Small intestine (tissue), 16 donors: ENCODE measurements at places on chromosomes 2 and 18. TPM values are rescaled to one million over a fixed set of nuclear protein-coding genes. Genes with fewer than 3 reads are reported as not detected.

DNA sequence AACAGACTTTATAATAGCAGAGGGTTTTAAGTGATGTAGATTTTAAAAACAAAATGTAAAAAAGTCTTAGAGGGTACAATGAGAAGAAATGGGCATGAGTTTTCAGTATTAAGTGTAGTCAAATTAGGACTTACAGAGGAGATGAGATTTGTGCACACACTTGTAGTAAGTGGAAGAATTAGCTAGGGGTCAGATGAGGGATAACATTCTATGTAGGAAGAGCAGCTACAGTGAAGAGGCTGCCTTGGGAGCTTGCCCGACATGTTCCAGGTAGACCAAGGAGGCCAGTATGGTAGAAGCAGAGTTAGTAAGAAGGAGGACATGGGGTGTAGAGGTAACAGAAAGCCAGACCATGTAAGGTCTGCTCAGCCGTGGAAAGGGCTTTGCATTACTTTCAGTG, 189.2 kb upstream of the DSEL start:
- H3K27me3 ChIP-seq = no peaks in the 10 kb centered on the region
- no peak overlapping the region for H3K27ac ChIP-seq
- DNase-seq = no peak
- no peak overlapping the region for H3K4me3 ChIP-seq

DNA sequence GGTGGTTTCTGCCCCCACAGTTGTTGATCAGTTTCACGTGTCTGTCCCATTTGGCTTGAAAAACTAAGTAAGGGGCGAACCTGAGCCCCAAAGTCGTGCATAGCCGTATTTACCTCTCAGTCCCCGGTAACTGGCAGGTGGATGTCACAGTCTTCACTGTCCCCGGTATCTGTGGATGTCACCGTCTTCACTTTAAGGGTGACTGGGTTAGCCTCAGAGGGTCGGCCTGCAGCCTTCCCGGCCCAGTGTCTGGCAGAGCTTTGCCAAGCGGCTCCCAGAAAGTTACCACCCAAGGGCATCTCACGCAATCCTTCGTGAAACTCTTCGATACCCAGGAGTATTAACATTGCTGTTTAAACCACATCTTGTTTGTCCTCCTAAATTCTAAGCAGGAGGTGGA, 125.3 kb upstream of the CTDP1 start:
- H3K27ac ChIP-seq = no peak overlapping the region
- H3K36me3 ChIP-seq = no peaks in the 10 kb centered on the region
- DNase-seq = no peak
- H3K27me3 ChIP-seq = no peaks in the 10 kb centered on the region

- H3K36me3 ChIP-seq = peaks cover 9% of the 10 kb centered on the region
- H3K27ac ChIP-seq = no peak overlapping the region
- no peaks in the 10 kb centered on the region for H3K27me3 ChIP-seq
- no peak for DNase-seq
- H3K4me3 ChIP-seq = no peak overlapping the region
Observed at GRCh38 chr2:232973011-232973735, 39.9 kb downstream of the NGEF start.

DNA sequence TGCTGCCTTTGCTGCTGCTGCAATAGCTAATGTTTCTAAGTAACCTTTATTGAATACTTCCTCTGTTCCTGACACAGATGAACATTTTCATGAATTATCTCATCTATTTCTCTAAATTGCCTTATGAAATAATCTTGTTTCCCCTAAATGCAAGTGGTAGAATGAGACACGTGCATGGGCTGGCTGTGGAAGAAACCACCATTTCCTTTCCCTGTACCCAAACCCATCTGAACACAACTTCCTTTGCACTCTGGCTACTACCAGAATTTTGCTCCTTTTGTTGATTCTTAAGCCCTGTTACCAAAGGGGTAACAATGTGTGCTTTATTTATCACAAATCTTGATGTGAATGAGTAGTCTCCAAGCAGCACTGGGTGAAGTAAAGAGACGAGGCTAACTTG, 29.2 kb downstream of the AKAIN1 start:
- no peaks in the 10 kb centered on the region for H3K4me1 ChIP-seq
- no peak overlapping the region for H3K4me3 ChIP-seq
- no peak overlapping the region for H3K27ac ChIP-seq
- no peaks in the 10 kb centered on the region for H3K36me3 ChIP-seq

GRCh38 chr2:44545005-44545404, 183.3 kb downstream of the CAMKMT start:
- H3K4me3 ChIP-seq = no peak overlapping the region
- H3K27me3 ChIP-seq = no peaks in the 10 kb centered on the region
- DNase-seq = no peak
- H3K27ac ChIP-seq = no peak overlapping the region
- H3K4me1 ChIP-seq = no peaks in the 10 kb centered on the region

- no peak for DNase-seq
- H3K4me1 ChIP-seq = no peaks in the 10 kb centered on the region
Observed at GRCh38 chr18:31990823-31991222, 27.8 kb upstream of the RNF125 start.

DNA sequence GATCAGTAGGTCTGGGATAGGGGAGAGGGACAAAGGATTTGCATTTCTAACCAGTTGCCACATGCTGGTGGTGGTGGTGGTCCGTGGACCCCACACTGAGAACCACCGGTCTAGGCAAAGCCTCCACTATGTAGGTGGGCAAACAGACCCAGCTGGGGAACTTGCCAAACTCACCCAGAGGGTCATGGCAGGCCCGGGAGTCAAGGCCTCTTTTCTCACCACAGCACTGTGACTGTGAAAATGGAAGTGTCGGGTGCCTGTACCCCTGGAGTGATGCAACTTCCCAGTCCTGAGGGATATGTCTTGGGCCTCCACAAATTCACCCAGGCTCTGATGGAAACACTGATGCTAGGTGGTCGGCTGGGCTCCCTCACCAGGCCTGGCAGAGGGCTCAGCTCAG, 101.2 kb upstream of the SMAD2 start:
- no peaks in the 10 kb centered on the region for H3K27me3 ChIP-seq
- no peak for DNase-seq
- H3K4me3 ChIP-seq = no peak overlapping the region
- no peaks in the 10 kb centered on the region for H3K36me3 ChIP-seq
- no peak overlapping the region for H3K27ac ChIP-seq

- no peak overlapping the region for H3K27ac ChIP-seq
- no peaks in the 10 kb centered on the region for H3K36me3 ChIP-seq
- no peaks in the 10 kb centered on the region for H3K27me3 ChIP-seq
- no peaks in the 10 kb centered on the region for H3K4me1 ChIP-seq
Observed at GRCh38 chr2:151833984-151834383, 5.8 kb upstream of the ARL5A start.

DNA sequence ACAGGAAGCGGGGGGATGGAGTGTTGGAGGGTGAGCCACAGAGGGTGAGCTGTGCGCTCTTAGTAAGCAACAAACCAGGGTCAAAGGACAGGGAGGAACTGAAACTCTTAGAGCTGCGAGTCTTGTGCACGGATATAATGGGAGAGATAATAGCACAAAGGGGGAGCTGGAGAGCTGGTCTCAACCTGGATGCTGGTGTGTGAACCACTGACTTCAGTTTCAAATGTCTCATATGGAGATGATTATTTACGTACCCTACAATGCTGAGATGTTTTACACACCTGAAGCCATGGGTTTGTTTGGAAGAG, 35.9 kb downstream of the PTGR3 start:
- DNase-seq = peak; percentile 65
- no peaks in the 10 kb centered on the region for H3K36me3 ChIP-seq
- H3K4me3 ChIP-seq = no peak overlapping the region
- peaks cover 8% of the 10 kb centered on the region for H3K4me1 ChIP-seq
- H3K27me3 ChIP-seq = no peaks in the 10 kb centered on the region

DNA sequence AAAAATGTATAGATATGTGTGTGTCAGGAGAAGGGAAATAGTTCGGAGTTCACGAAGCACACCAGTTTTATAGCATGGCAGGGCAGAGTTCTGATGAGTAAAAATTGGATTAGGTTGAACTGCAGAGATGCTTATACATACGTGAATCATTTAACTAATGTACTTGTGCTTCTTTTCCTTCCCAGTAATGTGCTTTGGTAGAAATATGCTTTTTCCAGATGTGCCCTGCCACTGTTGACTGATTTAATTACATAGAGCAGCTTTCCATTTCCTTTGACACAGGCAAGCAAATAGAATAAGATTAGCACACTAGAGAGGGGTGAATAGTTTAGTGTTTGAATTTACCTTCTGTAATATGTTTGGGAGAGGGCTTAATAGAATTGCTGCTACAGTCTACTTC, 28.9 kb upstream of the ARMC9 start:
- H3K4me1 ChIP-seq = no peaks in the 10 kb centered on the region
- no peak overlapping the region for H3K27ac ChIP-seq
- H3K36me3 ChIP-seq = peaks cover 8% of the 10 kb centered on the region
- H3K4me3 ChIP-seq = no peak overlapping the region
- H3K27me3 ChIP-seq = no peaks in the 10 kb centered on the region

GRCh38 chr2:108586631-108587030, 52.4 kb downstream of the LIMS1 start:
- no peak overlapping the region for H3K4me3 ChIP-seq
- peak overlapping the region; percentile 72 for H3K27ac ChIP-seq
- no peaks in the 10 kb centered on the region for H3K36me3 ChIP-seq
- no peaks in the 10 kb centered on the region for H3K27me3 ChIP-seq
- H3K4me1 ChIP-seq = no peaks in the 10 kb centered on the region

GRCh38 chr2:42977270-42978174, 185.1 kb upstream of the HAAO start:
- no peaks in the 10 kb centered on the region for H3K27me3 ChIP-seq
- no peak overlapping the region for H3K27ac ChIP-seq
- no peaks in the 10 kb centered on the region for H3K36me3 ChIP-seq
- DNase-seq = no peak
- no peak overlapping the region for H3K4me3 ChIP-seq

DNA sequence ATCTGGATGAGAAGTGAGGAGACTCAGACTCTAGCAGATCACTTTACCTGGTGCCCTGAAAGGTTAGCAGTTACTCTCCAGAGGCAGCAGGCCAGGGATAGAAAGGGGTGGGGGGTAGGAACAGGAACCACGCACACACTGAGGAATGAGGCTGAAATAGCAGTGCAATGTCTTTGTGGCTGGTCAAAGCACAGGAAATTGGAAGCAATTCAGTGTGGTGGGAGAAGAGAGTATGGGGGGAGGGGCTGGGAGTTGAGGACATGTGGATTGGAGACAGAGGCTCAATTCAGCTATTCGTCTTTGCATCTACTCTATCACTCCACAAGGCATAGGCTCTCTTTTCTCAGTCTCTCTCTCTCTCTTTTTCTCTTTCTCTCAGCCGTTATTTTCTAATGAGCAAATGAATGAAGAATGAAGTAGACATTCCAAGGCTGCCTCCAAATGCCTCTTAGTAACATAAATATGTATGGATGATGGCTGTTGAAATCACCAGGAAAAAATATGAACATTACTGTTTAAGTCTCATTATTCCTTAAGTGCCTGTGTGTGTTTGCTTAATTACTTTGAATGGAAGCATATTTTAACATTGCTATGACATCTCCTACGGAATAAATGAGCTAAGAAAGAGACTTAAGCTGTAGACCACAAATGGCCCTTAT, 979.4 kb downstream of the TSN start:
- no peaks in the 10 kb centered on the region for H3K27me3 ChIP-seq
- no peak for DNase-seq
- no peaks in the 10 kb centered on the region for H3K4me1 ChIP-seq
- no peaks in the 10 kb centered on the region for H3K36me3 ChIP-seq
- no peak overlapping the region for H3K4me3 ChIP-seq

- H3K4me3 ChIP-seq = no peak overlapping the region
- H3K4me1 ChIP-seq = peaks cover 3% of the 10 kb centered on the region
- H3K27ac ChIP-seq = no peak overlapping the region
- DNase-seq = peak; percentile 27
Observed at GRCh38 chr2:160165996-160166395, 34.1 kb downstream of the ITGB6 start.

GRCh38 chr2:164910101-164910899, 45.0 kb downstream of the SLC38A11 start:
- H3K4me3 ChIP-seq = no peak overlapping the region
- DNase-seq = peak; percentile 79
- H3K36me3 ChIP-seq = no peaks in the 10 kb centered on the region
- peaks cover 5% of the 10 kb centered on the region for H3K4me1 ChIP-seq

DNA sequence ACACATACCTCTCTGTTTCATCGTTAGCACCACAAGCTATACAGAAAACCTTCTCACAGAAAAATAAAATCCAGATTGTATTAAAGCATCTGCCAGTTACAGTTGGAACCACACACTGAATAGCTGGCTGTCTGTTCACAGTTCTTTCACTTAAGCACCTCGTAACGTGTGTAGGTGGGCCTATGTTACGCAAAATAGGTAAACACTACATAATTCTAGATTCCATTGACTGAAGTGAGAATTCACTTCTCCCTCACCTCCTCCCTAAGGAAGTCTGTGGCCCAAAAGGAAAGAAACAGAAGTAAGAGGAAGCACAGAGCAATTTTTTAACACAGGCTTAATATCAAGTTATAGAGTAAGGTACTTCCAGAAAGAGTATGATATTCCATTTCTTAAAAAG, 24.9 kb downstream of the PELI1 start:
- DNase-seq = no peak
- peak overlapping the region; percentile 80 for H3K27ac ChIP-seq
- H3K36me3 ChIP-seq = no peaks in the 10 kb centered on the region
- H3K4me3 ChIP-seq = no peak overlapping the region
- no peaks in the 10 kb centered on the region for H3K27me3 ChIP-seq

GRCh38 chr2:142877216-142877838, at the start of gene KYNU:
Gene KYNU (plus strand): TSS chr2:142877664. CDS start chr2:142885368, 7,704 bp downstream.
- no peaks in the 10 kb centered on the region for H3K36me3 ChIP-seq
- H3K27me3 ChIP-seq = no peaks in the 10 kb centered on the region
- peak within 1 kb of the TSS; percentile 42 for H3K27ac ChIP-seq
- H3K4me3 ChIP-seq = no peak within 1 kb of the TSS
- DNase-seq = no peak

TPO gene
- 1.7 TPM for polyA plus RNA-seq

PLCD4 gene
- polyA plus RNA-seq = 0.97 TPM

ITGB6 gene
- 14.2 TPM for polyA plus RNA-seq

NDUFAF7 gene
- 10.8 TPM for polyA plus RNA-seq

SMAD7 gene
- 17.2 TPM for polyA plus RNA-seq

ANTXR1 gene
- polyA plus RNA-seq = 8.1 TPM

SKA1 gene
- polyA plus RNA-seq = 5.8 TPM

UCN gene
- polyA plus RNA-seq = 0.76 TPM

SERPINB2 gene
- polyA plus RNA-seq = 0.03 TPM
